AG04450 (cell line): ENCODE measurements at places on chromosomes 1 and 21.

DNA sequence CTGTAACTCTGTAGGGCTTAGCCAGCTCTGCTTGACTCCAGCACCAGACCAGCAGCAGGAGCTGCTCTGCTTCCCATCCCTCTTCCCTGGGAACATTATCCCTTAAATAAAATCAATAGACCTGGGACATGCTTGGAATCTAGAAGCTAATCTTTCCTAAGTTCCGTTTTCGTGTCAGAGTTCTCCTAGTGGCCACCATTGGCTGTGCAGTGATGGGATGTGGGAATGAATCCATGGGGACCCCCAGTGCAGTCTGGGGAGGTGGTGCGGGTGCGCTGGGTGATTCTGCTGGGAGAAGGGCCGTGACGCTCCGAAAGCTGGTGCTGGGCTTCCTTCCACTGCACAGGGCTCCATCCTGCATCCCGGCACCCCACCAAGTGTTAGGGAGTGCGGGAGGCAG is 202.7 kb downstream of the CAMTA1 start:
- DNase-seq, result no peak

- DNase-seq, result no peak
These were observed 778 bp downstream of the EVI5 start for GRCh38 chr1:92784021-92784638.

GRCh38 chr21:46065215-46065913 is 32.5 kb upstream of the COL6A2 start:
- no peak for DNase-seq

DNA sequence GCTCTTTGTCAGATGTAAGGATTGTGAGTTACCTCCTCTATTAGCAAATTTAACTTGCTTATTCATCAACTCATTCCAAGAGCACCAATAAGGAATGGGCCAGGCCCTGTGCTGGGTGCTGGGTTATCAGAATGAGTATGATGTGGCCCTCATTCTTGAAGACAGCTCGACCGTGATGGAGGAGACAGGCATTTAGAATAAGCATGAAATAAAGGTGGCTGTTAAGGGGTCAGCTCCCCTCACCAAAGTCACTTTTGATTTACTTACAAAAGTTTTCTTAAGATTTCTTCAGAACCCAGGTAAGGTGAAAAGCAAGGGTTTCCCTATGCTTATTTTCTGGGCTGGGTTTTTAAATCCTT is 15.3 kb upstream of the PADI1 start:
- DNase-seq, result no peak

DNA sequence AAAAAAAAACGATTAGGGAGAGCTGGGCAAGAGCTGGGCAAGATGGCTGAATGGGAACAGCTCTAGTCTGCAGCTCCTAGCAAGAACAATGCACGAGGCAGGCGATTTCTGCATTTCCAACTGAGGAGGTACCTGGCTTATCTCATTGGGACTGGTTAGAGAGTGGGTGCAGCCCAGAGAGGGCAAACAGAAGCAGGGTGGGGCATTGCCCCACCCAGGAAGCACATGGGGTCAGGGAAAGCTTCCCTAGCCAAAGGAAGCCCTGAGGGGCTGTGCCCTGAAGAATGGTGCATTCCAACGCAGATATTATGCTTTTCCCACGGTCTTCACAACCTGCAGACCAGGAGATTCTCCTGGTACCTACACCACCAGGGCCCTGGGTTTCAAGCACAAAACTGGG is 251.6 kb downstream of the GPATCH2 start:
- DNase-seq, result no peak

DNA sequence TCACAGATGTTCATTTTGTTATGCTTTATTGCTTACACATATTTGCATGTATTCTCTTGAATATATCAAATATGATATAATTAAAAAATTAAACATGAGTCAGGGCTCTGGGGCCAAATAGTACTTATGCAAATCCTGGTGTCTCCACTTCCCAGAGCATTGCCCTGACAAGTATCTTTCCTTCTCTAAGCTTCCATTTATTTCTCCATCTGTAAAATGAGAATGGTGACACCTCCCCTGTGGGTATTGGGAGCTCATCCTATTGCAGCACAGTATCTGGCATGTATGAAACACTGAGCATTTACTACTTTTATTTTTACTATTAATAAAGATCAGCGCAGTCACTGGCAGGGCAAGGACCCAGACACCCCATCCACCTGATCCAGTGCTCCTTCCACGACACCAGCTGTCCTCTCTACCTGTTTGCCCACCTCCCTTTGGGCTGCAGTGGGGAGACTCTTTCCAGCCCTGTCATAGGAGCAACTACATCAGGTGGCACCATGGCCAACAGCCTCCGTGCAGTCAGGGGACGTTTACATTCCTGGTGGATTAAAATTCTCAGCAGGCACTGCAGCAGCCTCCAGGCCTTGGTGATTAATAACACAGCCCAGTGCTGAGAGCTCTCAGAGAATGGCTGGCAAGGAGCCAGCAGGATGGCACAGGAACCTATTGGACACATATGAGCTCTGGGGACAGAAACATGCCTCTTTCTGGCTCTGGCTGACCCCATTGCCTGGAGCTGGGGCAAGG is 113.0 kb downstream of the DMRTB1 start:
- peak; percentile 34 for DNase-seq

DNA sequence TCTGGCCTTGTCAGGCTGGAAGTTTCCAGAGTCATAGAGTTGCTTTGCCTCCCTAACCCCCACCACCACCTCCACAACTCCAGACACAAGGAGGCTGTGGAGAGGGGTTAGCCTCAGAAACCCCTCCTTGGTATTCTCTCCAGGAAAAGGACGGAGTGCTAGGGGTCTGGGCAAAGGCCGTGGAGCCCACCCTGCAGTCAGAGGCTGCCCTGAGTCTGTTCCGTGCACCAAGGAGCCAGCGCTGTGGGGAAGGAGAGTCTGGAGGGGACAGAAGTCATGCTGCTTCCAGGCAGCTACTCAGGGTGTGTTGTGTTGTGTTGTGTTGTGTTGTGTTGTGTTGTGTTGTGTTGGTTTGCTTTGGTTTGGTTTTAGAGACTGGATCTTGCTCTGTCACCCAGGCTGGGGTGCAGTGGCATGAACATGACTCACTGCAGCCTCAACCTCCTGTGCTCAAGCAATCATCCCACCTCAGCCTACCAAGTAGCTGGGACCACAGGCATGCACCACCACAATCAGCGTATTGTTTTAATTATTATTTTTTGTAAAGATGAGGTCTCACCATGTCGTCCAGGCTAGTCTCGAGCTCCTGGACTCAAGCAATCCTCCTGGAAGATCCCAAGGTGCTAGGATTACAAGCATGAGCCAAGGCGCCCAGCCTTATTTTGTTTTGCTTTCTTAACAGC is 122.2 kb upstream of the TMEM51 start:
- DNase-seq, result no peak

DNA sequence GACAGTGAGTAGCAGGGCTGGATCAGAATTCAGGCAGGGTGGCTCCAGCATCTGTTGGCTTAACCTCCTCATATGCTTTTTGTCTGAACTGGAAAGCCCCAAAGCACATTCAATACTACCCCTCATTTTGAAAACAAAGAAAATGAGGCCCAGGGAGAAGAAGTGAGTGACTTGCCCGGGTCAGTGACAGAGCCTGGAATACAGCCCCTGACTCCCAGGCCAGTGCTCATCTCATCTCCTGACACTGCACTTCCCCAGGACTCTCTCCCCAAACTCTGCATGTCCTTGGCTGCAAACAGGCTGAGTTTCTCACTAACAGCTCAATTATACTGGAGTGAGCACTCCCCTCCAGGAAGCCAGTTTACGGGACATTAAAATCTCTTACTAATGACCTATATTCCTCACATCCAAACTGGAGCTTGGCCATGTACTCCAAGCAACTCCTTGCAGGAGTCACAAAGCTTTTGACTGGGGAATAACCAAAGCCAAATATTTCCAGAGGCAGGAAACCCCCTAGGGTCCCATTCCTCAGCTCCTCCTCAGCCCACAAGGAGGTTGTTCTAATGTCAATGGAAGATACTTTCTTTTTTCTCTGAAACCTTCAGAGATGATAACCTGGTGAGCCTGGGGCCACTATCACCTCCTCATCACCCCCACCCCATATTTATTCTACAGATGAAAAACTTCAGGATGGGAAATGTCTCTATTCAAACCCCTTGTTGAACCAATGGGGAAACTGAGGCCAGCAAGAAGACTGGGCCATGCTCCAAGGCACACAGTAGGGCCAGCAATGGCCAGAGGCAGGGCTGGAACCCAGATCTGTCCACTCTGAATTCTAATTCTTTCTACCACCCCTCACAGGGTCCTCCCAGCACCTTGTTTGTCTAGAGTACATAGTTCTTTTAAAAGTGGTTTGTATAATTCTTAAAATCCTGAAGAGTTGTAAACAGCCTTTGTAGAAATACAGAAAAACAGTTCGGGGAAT is 127.0 kb downstream of the PLPP3 start:
- no peak for DNase-seq

GRCh38 chr21:45125357-45125756 is 51.0 kb downstream of the ADARB1 start:
- no peak for DNase-seq

DNA sequence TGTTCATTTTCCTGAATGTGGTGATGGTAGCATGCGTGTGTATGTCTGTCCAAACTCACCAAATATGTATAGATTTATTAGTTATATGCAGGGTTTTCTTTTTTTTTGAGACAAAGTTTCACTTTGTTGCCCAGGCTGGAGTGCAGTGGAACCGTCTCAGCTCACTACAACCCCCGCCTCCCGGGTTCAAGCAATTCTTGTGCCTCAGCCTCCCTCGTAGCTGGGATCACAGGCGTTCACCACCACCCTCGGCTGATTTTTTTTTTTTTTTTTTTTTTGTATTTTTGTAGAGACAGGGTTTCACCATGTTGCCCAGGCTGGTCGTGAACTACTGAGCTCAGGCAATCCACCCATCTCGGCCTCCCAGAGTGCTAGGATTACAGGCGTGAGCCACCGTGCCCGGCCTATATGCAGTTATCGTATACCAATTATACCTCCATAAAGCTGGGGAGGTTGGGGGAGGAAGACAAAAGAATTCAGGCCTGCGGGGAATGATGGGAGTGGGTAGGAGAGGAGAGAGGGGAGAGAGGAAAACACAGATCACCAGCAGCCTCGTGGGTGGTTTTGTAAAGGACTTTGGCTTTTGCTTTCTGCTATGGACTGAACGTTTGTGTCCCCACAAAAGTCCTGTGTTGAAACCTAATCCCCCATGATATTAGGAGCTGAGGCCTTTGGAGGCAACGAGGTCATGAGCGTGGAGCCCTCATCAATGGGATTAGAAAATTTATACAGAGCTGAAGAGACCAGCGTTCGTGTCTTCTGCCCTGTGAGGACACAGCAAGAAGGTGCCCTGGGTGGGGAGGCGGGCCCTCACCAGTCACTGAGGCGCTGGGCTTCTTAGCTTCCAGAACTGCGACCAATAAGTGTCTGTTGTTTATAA is 4.4 kb upstream of the HNRNPU start:
- no peak for DNase-seq

GRCh38 chr1:175794586-175794985 is 51.2 kb upstream of the TNR start:
- no peak for DNase-seq

DNA sequence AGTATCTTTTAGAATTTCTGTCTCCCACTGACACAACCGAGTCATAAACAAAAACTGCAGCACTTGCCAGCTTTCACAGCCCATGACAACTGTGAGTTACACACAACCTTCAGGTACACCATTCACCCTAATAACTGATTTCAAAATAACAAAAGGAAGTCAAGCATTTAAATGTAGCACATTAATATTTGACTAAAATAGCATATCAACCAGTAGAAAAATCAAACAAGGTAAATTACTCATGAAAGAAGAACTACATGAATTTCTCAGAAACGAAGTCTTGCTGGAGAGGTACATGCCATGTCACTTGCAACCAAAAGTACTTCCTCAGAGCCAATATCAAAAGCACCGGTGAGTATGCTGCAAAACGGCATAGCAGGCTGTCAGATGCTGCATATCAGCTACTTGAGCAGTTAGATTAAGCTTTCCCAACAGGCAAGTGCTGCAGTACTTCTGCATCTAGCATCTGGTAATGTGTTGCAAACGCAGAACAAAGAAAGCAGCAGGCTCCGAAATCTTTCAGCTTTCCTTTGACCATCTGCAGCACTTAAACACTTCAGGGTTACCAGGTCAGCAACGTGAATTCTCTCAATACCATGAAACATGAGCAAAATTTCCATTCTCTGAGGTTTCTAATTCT is 223.2 kb downstream of the SMYD3 start:
- peak; percentile 49 for DNase-seq

DNA sequence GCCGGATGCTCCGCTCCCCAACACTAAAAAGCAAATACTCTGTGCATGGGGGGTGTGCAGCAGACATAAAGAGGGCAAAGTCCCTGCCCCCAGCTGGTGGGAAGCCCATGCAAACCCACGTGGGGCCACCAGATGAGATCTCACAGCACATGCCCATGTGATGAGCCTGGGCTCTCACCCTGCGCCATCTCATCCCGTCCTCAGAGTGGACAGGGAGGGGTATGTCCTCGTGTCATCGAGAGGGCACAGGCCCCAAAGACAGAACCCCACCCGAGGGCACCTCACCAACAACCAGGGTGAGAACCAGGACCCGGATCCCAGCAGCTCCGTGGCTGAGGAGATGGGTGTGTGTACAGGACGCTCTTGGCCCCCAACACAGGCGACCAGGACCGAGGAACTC is 25.1 kb upstream of the ARHGEF16 start:
- DNase-seq, result no peak
